ENCODE measurements at places on chromosomes 13 and 19.

DNA sequence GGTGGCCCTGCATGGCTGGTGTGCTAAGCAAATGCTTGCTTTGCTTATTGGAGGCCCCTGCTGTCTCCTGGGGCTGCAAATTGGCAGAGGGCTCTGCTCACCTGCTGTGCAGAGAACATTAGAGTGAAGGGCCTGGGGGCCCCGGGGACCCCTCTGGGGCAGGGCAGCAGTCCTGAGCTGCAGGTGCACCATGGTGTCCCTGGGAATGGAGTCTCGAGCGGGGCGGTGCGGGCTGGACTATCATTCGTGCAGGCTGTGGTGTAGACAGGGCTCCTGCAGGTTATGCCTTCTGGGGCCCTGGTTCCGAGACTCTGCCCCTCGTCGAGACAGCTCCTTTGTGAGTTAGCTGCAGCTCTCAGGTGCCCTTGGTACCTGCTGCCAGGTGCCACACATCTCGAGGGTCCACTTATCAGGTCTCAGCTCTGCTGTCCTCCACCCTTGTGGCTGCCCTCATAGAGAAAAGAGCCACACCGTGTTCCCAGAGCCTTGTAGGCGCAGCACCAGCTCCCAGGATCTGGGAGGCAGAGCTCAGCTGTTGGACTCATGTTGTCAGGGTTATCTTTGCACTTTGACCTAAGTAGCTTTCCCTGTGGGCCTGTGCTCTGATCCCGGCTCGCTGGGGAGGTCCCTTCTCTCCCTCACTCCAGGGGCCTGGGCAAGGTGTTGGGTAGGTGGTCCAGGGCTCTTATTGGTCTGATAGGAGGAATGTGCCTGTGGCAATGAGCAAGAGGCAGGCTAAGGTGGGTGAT is 58.0 kb upstream of the ZNF536 start:
- no peak for DNase-seq

GRCh38 chr13:45737571-45738017 is 35.5 kb downstream of the CBY2 start:
- no peak for DNase-seq

- DNase-seq, result no peak
Observed at GRCh38 chr19:18987456-18987855, 45.9 kb downstream of the SUGP2 start.

DNA sequence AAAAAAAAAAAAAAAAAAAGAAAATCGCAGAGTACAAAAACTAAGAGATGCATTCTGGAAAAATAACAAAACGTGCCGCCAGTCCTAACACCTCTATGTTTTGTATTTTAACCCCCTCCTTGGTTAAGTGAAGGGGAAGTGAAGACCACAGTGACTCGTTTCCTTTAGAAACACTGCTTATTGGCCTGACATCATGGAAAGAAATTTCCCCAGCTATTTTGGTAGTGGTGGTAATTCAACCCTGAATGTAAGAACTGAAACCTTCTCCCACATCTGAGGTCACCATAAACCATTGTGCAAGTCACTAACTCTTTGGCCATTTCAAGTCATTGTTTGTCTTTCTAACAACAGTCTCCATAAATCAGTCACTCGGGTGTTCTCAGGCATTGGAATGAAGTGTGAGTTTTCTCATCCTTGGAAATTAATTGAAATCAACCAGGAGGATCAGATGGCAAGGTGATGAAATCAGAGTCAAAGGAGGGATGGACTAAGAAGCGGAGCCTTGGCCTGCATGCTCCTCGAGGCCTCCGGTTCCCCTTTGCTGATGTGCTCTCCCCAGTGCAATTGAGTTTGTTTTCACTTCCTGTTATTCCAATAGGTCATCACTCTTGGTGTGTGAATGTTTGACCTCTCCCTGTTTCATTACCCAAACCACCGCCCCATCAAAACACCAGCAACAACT is 443.9 kb downstream of the FGF9 start:
- no peak for DNase-seq

GRCh38 chr13:85799097-85799582 is at the start of gene SLITRK6:
TSS of gene SLITRK6 (minus strand) at chr13:85799419. CDS start at chr13:85796508, 2,911 bp downstream.
- DNase-seq, result no peak

GRCh38 chr13:102598061-102598460 is 1.3 kb downstream of the TPP2 start:
- DNase-seq, result no peak

DNA sequence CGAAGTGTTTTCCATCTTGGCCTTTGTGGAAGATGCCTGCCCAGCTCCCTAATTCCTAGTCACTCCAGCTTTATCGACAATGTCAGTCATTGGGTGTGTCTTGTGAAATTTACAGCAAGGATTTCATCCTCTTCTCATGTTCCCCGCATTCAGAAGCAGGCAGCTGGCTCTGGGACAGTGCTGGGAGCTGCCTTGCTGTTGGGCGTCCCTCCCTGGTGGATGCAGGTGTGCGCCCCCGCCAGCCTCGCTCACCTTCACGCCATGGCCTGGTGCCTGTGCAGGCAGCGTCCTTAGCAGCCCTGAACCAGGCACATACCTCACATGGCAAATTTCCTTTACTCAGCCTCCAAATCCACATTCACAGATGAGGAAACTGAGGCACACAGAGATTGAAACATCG is 39.7 kb upstream of the TFDP1 start:
- no peak for DNase-seq

DNA sequence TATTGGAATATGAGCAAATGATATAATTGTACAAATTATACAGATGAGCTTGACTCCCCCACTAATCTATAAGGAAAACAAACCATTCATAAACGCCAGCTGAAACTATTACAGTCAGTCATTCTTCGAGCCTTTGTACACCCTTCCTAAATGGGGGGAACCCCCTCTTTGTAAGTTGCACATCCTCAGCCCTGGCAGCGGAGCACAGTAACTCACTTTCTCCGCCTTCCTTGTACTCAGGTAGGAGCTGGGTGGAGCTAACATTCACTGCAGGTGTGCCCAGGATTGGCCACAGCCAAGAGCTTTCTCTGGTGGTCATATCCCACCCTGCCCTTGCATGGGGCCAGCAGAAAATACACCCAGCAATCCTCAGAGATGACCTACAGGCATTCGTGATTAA is 28.6 kb downstream of the PIN1 start:
- peak; percentile 26 for DNase-seq

- DNase-seq, result no peak
Observed at GRCh38 chr13:50228527-50228926, 213.3 kb downstream of the KCNRG start.

- DNase-seq, result no peak
Observed at GRCh38 chr13:110443622-110444225, 117.8 kb downstream of the RAB20 start.

- no peak for DNase-seq
Observed at GRCh38 chr13:107942030-107942617, 273.2 kb downstream of the LIG4 start.

DNA sequence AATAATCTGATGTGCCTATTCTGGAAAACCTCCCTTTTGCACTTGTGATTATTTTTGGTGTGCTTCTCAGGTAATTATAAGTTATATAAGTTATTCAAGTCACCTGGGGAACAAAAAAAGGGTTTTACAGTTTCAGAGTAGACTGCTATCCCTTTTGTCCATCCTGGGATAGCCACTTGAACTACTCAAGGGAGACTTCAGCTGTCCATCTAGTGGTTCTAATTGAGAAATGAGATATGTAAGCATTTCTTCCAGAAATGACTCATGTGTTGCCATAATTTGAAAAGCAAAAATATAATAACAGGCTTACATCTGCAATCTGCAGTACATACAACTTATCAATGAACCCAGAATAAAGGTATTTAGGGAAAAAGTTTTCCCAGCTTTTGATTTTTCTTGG is 20.4 kb downstream of the UBL3 start:
- no peak for DNase-seq

DNA sequence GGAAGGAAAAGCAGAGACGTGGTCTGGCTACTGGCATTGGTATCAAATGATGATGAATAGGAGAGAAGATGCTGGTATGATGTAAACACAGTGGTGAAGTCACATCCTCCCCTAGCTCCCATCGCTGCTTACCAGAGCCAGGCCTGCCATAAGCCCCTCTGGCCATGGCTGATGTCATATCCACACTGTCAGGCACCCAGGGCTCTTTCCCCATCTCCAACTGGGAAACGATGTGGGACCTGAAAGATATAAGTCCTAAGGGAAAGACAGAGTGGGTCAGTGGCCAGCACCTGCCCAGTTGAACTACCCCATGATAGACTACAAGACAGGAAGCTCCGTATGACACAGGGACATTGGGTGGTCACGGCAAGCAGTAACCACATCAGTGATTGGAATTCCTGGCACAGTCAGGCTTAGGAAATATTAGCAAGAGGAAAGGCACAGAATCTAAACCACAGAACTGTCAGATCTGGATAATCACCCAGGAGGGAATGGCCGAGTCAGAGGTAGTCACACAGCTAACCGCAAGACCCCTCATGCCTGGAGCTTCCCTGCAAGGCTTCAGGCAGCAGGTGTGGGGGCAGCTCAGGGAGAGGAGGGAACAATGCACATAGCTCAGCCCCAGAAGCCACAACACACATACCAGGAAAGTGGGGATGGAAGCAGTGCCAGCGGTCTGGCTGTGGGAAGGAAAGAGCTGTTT is 3.8 kb downstream of the ZNF792 start:
- DNase-seq, result no peak

- no peak for DNase-seq
Observed at GRCh38 chr19:4277191-4277696, 1.8 kb upstream of the SHD start.

GRCh38 chr13:60152904-60153303 is 10.8 kb downstream of the DIAPH3 start:
- no peak for DNase-seq

- DNase-seq, result no peak
Observed at GRCh38 chr19:19258589-19259338, 14.3 kb downstream of the TM6SF2 start.

DNA sequence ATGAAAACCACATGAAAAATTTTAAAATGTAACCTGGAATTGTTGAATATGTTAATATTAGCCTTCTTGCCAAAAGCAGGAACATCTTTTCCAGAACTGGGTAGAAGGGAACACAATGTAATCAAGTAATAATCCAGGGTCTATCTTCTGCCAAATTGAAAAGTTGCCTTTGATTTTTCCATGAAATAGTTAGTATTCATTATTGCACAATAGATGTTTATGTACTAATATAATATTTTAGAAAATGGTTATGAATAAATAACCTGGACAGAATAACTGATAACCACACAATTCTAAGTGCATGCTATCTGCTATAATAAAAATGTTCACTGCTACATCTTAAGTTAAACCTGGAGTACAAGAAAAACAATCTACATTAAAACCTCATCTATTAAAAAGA is 802.3 kb downstream of the LIG4 start:
- no peak for DNase-seq
